ENCODE measurements at places on chromosomes 6 and 20.

DNA sequence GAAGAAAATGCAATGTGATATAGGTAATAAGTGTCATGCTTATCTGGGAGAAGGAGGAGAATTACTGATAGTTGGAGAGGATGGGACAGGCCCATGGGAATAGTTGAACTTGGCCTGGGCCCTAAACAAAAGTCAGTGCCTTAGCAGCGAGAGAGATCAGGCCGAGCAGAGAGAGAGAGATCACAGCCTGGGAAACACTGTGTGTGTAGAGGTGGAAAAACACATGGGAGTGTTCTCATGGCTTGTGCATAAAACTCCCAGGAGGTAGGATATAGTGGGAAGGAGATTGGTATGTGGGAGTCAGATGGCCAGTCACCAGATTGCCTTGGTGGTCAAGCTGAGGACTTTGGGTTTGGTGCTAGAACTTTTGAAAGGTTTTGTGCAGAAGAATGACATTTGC lies 47.6 kb downstream of the FIG4 start:
- no peak for DNase-seq

DNA sequence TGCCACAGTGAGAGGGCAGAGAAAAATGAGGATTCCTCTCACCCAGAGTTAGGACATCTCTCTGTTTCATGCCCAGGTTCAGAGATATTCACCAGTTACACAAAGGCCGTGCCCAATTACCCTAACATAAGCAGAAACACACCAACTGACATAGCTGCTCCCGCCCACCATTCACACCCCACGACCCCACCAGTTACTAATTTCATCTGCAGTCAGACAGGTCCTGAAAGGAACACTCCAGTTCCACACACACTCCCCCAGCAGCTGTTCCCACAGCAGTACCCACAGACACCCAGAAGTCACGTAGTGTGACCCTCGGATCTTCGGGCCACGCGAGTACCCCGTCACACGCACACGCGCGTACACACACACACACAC lies 532 bp downstream of the TMEM74B start:
- no peak for DNase-seq

DNA sequence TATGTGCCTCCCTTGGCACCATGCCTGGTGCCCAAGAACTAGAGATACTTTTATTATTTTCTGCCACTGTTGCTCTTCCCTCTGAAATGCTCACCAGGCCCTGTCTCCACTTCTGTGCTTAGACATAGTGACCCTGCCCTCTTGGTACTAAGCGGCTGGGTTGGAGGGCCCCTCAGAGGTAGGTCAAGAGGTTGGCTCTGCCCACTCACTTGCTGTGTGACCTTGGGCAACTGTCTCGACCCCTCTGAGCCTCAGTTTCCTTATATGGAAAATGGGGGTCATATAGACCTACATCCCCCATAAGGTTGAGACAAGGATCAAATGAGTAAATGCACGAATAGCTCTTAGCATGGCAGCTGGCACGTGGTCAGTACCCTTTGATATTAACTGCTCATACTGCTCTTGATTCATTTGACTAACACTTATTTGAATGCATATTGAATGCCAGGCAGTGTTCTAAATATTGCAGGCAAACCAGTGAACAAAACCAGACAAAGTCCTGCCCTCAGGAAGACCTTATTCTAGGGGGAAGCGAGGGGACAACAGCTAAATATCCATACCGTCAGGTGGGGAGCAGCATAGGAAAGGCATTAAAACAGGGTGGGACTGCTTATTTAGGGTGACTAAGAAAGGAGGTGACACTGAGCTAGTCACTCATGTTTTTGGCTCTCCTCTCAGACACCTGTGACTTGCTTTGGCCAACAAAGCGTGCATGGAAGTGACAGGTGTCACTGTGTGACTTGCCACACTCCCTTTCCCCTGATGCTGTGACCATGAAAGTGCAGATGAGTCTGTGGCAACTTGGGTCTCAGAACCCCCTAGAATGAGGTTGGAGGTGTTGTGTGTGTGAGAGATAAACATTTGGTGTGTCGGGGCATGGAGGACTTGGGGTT lies 14.3 kb upstream of the SPO11 start:
- no peak for DNase-seq

DNA sequence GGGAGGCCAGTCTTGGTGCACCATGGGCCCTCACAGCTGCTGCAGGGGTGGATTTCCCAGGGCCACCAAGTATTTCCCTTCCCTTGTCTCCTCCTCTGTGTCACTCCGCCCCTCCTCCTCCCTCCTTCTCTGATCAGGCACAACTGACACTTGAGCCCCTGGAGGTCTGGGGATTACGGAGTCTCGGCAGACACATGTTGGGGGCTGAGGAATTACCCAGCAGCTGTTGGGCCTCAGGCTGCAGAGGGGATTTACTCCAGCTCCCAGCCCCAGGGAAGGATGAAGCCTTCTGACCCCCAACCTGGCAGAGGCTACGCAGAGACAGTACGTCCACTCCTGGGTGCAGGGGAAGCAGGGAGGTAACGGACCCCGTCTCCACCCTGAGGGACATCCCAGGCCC lies 420.5 kb upstream of the SULF2 start:
- DNase-seq, result no peak

DNA sequence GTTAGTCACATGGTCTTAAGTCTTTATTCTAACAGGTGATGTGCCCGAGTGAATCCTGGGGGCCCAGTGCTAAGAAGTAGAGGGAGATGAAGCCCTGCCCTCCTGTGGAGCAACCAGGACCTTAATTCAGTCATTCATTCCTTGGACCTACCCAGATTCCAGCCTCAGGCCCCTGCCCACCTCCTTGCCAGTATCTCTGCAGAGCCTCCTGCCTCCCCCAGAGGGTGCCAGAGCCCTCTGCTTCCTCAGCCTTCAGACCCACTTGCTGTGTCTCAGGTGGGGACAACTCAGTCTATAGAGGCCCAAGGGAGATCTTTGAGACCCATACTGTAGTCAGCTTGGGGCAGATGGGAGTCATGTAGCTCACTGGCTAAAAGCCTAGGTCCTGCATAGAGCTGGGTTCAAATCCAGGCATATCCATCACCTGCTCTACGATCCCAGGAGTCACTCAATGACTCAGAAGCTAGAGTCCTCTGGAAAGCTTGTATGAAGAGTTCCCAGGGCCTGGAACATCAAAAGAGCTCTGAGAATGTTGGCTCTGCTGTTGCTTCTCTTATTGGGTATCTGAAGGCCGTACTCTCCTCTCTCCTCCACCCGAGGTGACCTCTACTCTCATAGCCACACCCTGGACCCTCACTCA lies 3.9 kb upstream of the SIGLEC1 start:
- DNase-seq, result peak; percentile 71

GRCh38 chr6:129593233-129593564 lies 116.8 kb downstream of the ARHGAP18 start:
- DNase-seq, result no peak

DNA sequence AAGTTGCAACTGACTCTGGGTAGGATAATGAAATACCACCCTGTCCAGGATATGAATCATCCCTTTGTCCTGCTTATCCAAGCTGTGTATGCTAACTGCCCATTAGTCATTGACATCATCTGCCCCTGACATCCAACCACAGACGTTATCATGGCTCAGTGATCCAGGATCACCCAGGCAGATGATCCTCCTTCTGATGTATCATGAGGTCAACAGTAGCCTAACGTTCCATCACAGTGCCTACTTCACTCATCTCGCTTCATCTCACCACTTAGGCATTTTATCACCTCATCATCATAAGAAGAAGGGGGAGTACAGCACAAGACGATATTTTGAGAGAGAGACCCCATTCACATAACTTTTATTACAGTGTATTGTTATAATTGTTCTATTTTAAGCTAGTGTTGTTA lies 13.4 kb upstream of the BTN3A2 start:
- DNase-seq, result peak; percentile 66

DNA sequence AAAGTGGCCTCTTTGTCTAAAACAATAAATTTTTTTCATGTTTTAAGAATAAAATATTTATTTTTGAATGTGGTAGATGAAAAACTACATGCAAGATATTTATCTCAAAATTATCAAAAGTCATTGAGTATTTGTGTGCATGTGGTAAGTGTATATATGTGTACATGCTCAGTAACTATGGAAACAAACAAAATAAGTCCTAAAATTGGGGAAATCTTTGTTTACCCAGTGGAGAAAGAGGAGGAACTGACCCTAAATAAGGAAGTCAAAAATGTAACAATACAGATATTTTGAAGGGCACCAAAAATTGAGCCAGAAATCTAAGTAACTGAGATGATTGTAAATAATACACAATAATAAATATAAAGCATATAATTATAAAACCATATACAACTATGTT lies 639.2 kb downstream of the MAFB start:
- no peak for DNase-seq

GRCh38 chr20:48652961-48653705 lies 174.7 kb downstream of the PREX1 start:
- DNase-seq, result no peak

DNA sequence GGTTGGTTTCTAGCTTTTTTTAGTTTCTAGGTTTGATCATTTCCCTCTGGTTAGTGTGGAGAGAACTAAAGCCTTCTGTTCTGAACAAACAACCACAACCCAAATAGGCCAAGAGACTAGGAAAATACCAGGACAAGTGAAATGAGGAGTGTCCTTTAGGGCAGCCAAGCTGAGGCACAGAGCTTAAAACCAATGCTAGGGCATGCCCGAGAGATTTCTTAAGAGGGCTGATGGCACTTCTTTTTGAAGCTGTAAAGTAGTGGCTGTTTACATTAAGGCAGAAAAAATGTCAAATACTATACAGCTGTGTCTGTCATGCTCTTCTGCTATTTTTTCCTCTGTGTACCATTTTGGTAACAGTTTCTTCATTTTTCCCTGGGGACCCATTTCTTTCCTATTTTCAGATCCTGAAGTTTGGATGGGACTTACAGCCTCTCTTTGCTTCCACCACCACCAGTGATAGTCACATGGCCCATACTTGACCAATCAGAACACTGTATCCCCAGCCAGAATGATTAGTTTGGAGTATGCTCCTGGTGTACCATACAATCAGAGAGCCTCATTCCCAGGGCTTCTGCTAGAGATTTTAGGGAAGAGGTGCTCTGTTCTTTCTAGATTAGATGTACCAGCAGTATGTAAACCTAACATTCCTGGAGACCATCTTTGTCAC lies 154.4 kb downstream of the BMP2 start:
- DNase-seq, result no peak

GRCh38 chr6:106360989-106361430 lies 493 bp downstream of the CRYBG1 start:
- peak; percentile 12 for DNase-seq

- DNase-seq, result no peak
Observed at GRCh38 chr6:124753562-124754105, 208.6 kb upstream of the RNF217 start.

DNA sequence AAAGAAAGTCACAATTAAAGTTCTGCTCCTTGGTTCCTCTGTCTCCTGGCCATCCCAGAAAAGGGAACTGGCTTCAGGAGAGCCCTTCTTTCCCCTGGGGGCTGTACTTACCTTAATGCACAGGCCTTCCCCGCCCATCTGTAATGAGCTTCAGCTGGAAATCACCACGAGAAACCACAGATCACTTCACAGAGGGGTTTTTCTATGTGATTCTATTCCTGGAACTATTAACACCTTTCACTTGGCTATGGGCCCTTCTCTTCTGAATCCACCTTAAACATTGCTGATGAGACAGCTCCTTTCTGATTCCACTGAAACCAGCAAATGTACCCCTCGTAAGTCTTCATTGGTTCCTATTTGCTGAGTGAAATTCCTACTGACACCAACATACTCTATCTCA lies 80.7 kb downstream of the FOXF2 start:
- no peak for DNase-seq

GRCh38 chr20:16083639-16084280 lies 489.5 kb downstream of the KIF16B start:
- no peak for DNase-seq

DNA sequence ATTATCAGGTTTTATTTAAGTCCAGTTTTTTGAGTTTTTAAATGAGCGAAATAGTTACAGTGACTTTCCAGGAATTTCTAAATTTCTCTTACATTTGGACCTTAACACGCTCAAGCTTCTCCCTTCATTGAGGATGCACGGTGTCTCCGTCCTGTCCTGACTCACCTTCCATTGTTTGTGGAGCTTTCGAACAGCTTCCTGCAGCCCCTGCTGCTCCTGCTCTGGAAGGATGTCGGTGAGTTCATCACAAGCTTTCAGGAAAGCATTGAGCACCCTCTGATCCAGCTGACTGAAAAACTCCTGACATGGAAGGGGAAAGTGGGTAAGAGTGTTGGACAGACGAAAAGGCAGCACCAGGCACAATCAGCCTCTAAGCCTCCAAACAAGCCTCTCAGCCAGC lies 183.7 kb downstream of the SYNE1 start:
- no peak for DNase-seq

DNA sequence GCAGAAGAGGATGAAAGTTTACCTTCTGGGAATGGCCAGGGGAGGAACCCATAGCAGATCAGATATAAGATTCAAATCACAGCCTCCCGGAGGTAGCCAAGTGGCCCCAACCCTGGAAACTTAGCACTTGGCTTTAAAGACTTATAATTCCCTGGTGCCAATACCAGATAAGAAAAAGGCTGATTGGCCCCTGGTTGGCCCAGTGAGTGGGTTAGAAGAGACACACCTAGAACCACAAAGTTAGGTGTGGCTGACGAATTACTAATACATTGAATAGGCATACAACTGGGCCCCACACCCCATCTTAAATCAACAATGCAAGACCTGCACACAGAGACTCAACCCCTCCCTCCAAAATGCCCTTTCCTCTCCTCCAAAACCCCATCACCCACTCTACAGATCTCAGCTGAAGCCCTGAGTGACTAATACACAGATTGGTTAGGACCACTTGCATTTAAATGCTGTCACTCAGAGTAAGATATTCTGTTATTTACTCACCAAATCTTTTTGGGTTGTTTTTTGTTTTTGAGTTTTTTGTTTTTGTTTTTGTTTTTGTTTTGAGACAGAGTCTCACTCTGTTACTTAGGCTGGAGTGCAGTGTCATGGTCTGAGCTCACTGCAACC lies 315.4 kb upstream of the JARID2 start:
- peak; percentile 84 for DNase-seq

- no peak for DNase-seq
Observed at GRCh38 chr20:54220722-54221121, 12.8 kb downstream of the PFDN4 start.

GRCh38 chr6:38678178-38678760 lies 24.7 kb downstream of the GLO1 start:
- DNase-seq, result no peak

- no peak for DNase-seq
Observed at GRCh38 chr6:158758941-158759479, 60.2 kb downstream of the EZR start.

GRCh38 chr20:63433351-63433750 lies 39.1 kb downstream of the KCNQ2 start:
- no peak for DNase-seq

GRCh38 chr6:109239651-109240321 lies 142.5 kb downstream of the CD164 start:
- no peak for DNase-seq

DNA sequence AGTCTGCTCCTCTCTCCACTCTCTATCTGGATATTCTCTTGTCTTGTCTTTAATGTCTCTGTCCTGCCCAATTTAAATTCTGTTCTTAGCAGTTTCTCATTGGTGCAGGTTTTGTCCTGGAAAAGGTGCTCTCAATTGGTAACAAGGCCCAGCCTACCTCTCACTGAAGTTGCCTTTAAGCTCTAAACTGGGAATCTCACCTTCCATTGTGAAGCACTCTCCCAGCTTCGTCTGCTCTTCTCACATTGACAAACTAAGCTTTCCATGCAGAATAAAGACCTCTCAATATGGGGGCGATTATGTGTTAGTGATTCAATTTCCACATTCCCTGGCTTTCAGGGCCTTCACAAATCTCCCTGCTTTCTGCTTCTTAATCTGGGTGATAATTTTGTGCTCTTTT lies 1712.2 kb downstream of the GRIK2 start:
- DNase-seq, result no peak

All from hematopoietic multipotent progenitor cell treated with erythropoietin and hydrocortisone succinate and interleukin-3 and kit ligand, for 6 days (in vitro differentiated cells).